Spinal cord (tissue), 10 donors: ENCODE measurements at places on chromosomes 3 and 15.
A peak's percentile ranks its signal among the peaks of the same experiment; 100 is the strongest.

- no peak for DNase-seq
Measured at GRCh38 chr3:15846606-15847005, 48.8 kb upstream of the ANKRD28 start.

DNA sequence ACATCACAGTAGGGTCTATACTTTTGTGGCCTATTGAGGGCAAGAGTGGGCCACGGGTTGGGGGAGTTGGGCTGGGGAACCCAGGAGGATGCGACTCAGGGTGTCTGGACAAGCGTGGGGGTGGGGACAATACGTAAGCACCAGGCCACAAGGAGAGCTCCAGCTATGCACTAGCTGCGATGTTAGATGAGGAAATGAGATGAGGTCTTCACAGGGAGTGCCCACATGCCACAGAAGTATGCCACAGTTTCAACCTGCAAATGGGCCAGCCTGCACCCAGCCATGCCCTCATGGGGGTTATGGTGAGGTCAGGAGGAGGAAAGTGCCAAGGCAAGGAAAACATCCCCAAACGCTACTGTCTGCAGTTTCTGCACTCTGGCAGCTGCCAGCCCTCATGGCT lies 30.5 kb downstream of the CACNA2D2 start:
- no peak for DNase-seq

GRCh38 chr3:45479621-45480035 lies 91.3 kb downstream of the LARS2 start:
- DNase-seq = no peak

- no peak for DNase-seq
Measured at GRCh38 chr3:34396288-34396687, 597.9 kb downstream of the PDCD6IP start.

DNA sequence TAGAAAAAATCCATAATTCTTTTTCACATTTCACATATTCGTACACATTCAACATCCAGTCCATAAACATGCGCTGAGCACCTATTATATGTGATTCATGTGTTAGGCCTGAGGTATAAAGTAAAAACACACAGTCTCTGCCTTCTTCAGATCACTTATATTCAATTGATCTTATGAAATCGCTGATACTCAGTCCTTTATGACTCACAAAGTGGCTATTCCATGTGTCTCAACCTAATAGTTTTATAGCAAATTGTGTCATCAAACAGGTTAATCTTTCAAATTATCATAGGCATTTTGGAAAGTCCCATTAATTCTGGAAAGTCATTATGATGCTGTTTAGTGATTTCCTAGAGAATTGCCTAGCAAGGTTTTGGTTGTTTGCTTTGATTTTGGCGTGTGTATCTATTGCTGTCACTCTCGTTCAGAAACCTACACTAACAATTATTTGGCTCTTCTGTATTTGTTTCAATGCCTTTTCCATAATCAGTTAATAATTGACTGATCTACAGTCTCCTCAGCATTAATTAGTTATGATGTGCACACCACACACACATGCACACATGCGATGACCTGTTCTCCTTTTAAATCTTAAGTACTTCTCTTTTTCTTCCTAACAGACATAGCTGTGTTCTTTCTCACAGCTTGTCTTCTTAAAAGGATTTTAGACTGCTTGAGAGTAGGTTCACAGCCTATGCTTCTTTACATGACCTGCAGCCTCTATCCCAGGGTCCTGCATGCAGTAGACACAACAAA lies 353.1 kb downstream of the MECOM start:
- DNase-seq = no peak

DNA sequence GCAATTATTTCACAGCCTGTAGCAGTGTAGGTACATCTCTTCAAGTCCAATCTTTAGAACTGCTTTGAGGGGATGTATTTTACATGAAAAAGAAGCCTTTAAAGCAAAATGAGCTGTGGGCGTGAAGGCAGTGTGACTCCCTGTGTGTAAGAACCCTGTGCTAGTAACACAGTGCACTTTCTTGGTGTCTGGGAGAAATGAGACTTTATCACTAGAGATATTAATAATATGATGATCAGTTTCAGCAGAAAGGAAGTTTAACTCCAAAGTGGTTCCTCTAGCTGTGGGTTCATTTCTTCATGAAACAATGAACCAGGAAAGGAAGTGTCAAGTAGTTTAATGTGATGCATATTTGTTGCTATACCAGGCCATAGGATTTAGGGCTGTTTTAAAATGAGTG lies 41.5 kb downstream of the SLCO3A1 start:
- no peak for DNase-seq

DNA sequence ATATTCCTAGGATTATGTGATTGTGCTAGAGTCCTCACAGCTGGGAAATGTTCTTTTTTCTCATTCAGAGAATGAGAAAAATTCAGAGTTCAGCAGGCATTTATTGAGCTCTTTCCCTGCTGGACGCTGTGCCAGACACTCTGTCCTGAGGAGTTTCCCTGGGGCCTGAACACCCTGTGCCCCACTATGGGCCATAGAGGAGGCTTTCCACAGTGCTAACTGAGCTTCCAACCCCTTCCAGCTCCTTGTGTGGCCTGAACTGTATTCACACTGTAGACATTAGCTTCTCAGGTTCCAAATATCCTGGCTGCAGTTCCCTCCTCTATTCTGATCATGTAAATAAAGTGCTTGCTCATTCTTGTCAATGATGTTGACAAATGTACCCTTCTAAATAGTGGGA lies 10.0 kb downstream of the ABHD2 start:
- no peak for DNase-seq

GRCh38 chr15:72873379-72874233 lies 90.0 kb upstream of the ADPGK start:
- peak; percentile 53 for DNase-seq

DNA sequence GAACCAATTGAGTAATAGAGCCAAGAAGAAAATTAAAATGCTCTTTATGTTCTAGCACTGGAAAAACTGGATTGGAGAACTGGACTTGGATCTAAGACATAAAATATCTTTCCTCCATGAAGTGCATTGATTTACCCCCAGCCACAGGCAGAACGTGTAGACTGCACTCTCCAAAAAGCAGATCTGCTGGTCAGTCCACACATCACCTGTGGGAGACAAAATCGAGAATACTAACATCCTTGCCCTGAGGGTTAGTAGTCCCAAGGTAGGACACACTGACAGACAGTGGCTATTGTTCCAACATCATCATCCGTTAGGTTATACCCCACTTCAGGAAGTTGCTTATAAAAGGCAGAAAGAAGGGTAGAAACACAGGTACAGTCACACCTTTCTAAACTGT lies 257.1 kb upstream of the STT3B start:
- DNase-seq = no peak
